ENCODE measurements at places on chromosomes 12 and 14. TPM values are rescaled to one million over a fixed set of nuclear protein-coding genes. Genes with fewer than 3 reads are reported as not detected.

SYT1 gene
- total RNA-seq = 9.7 TPM

CLECL1 gene
- not detected for total RNA-seq

GYS2 gene
- not detected for total RNA-seq

OTOGL gene
- 1.2 TPM for total RNA-seq

MYH6 gene
- total RNA-seq = not detected

TBX5 gene
- total RNA-seq = not detected

TAS2R9 gene
- total RNA-seq = not detected

LDHB gene
- total RNA-seq = 588 TPM

TMEM120B gene
- 4.9 TPM for total RNA-seq

SPTSSA gene
- total RNA-seq = 20.8 TPM

TBX3 gene
- 2.4 TPM for total RNA-seq

CMA1 gene
- not detected for total RNA-seq

LBHD2 gene
- total RNA-seq = not detected

GPR135 gene
- 0.47 TPM for total RNA-seq

PMCH gene
- total RNA-seq = not detected

KRT7 gene
- 19.2 TPM for total RNA-seq

TMPRSS12 gene
- total RNA-seq = not detected

PRPH gene
- total RNA-seq = not detected

GLIPR1L2 gene
- 0.05 TPM for total RNA-seq

MYL2 gene
- total RNA-seq = 0.34 TPM

CABP1 gene
- total RNA-seq = not detected

RNASE1 gene
- total RNA-seq = 64.0 TPM

PLEKHD1 gene
- under 0.01 TPM for total RNA-seq

PTPN11 gene
- total RNA-seq = 90.9 TPM

TAC3 gene
- not detected for total RNA-seq

USP44 gene
- 5.4 TPM for total RNA-seq

CLEC4C gene
- not detected for total RNA-seq

OR4E2 gene
- not detected for total RNA-seq

INHBE gene
- total RNA-seq = not detected

PMEL gene
- 1.5 TPM for total RNA-seq

MYRFL gene
- total RNA-seq = under 0.01 TPM

CISTR gene
- total RNA-seq = not detected

LACRT gene
- total RNA-seq = not detected

CPNE6 gene
- total RNA-seq = not detected

MYF5 gene
- total RNA-seq = not detected

PTPRR gene
- total RNA-seq = not detected

RIPK3 gene
- total RNA-seq = 5.8 TPM

LPAR5 gene
- total RNA-seq = not detected

RD3L gene
- not detected for total RNA-seq

CACNA2D4 gene
- 0.17 TPM for total RNA-seq

CCDC198 gene
- total RNA-seq = 0.51 TPM

RPL10L gene
- total RNA-seq = not detected

TMEM121 gene
- total RNA-seq = 4.6 TPM

GALNT8 gene
- under 0.01 TPM for total RNA-seq

FSCB gene
- total RNA-seq = not detected

LRRC10 gene
- total RNA-seq = not detected

CALCOCO1 gene
- 87.6 TPM for total RNA-seq

TIGAR gene
- total RNA-seq = 11.2 TPM

NPFF gene
- total RNA-seq = not detected

OR6C2 gene
- not detected for total RNA-seq

SLC5A8 gene
- total RNA-seq = not detected

PPFIBP1 gene
- total RNA-seq = 576 TPM

FAM186B gene
- total RNA-seq = 0.34 TPM

Data from dermis blood vessel endothelial cell (primary cell).